Activated CD8-positive, alpha-beta memory T cell treated with anti-CD3 and anti-CD28 coated beads for 4 hours (primary cell): ENCODE measurements at places on chromosomes 4 and X.

DNA sequence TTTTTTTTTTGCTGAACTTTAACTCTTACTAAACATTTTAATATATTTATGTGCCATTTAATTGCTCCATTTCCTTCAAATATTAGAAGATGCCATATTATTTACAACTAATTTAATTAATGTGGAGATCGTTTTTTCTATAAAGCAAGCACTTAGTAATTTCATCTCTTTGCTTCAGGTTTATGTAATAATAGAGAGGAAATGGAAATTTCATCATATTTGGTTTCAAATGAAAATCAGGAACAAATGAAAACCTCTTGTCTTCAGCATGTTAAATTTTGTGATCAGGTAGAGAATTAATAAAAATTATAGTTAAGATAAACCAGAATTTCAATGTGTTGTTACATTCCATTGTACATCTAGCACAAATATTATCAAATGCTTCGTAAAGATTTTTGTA, 120.1 kb downstream of the SYNPO2 start:
- no peak for DNase-seq

GRCh38 chr4:3462321-3462789, 751 bp upstream of the DOK7 start:
- DNase-seq, result no peak

DNA sequence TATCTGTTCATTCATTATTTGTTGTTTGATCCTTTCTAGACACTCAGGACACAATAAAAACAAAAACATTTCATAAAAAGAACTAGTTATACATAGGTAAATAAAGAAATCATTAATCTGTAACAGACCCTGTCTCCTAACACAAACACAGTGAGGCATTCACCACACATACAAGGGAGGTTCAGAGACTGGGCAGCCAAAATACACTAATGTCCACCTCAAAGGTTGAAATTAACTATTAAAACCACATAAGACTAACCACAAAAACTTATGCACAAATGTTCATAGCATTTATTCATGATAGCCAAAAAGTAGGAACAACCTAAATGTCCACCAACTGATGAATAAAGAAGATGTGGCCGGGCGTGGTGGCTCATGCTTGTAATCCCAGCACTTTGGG, 7.8 kb downstream of the PAPSS1 start:
- DNase-seq, result no peak

DNA sequence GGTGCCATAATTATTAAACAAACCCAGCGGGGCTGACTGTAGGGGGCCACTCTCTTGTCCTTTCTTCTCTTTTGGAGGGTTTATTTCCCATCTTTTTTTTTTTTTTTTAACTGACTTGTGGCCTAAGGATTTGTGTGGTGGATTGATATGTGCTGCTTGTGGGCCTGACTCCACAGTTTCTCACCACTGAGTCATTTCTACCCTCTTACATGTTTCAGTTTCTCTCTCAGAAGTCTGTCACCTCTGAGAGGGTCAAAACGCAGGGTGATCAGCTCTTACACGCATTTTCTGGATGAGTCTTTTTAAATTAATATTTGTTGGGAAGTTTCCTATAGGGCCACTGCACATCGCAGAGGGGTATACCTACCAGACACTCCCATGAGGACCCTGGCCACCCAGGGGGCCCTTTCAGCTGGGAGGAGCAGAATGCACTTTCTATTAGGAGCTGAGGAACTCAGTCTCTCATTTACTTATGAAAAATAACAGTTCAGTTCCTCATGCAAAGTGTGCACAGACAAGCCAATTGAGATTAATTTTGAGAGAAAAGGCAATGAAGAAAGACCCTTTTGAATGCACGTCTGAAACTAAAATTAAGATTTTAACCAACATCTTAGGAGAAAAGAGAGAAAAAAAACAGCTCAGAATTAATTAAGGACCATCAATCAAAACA, 407.9 kb downstream of the TECRL start:
- DNase-seq, result no peak

DNA sequence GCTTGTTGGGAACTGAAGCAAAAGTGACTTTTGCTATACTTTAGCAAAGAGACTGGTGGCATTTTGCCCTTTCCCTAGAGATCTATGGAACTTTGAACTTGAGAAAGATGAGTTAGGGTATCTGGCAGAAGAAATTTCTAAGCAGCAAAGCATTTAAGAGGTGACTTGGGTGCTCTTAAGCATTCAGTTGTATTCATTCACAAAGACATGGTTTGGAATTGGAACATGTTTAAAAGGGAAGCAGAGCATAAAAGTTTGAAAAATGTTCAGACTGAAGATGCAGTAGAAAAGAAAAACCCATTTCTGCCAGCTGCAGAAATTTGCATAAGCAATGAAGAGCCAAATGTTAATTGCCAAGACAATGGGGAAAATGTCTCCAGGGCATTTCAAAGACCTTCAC, 21.6 kb downstream of the AIMP1 start:
- DNase-seq, result no peak

DNA sequence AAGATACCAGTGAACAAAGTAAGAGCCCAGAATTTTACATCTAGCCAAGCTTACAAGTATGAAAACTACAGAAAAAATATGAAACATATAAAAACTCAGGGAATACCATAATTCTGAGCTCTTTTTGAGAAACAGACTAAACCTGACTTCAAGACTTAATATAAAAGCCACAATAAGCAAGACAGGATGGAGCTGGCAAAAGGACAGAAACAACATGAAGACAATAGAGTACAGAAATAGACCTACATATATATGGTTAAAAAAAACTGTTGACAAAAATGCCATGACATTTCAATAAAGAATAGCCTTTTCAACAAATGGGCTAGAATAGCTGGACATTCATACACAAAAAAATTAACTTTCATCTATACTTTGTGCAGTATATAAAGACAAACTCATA, 49.4 kb downstream of the UBA6 start:
- DNase-seq, result no peak

DNA sequence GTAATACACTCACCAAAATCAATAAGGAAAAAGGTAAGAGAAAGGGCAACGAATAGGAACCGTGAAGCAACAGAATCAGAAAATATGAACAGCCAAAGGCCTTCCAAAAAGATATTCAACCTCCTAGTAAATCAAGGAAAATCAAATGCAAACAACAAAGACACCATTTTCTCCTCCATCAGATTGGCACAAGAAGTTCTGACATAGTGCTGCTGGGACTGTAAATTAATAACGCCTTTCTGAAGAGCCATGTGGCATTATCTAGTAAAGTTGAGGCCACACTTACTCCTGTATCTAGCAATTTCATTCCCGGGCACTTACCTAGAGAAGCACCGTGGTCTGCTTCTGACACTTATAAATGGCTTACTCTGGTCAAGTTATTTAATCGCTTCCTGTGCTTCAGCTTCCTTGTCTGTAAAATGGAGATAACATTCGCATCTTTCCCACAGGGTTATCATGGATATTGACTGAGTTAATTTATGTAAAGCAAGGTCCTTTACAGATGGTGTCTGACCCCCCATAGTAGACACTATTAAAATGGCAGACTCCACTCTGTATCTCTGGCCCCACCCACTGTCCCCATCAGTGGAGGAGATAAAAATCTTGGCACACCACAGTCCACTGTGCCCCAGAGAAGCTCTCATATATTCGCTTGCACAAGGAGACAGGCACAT, 20.5 kb upstream of the ENPP6 start:
- DNase-seq, result no peak

GRCh38 chr4:119233750-119234149, 21.2 kb downstream of the USP53 start:
- DNase-seq, result no peak

DNA sequence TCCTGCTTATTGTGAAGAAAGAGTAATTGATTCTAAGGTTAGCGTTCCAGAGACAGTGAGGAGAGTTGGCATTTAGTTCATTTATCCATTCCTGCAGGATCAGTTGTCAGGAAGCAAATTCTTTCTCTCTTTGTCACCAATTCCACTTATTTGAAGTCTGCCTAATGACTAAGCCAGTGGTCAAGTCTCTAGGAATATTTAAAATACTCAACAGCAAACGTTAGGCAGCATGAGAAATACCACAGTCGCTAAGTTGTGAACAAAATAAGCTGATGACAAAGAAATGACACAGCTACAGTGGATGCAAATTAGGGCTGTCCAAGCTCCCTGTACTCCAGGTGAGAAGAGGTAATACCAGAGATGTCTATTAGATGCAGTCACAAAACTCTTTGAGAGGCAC, 6.6 kb upstream of the MAGEB17 start:
- DNase-seq, result no peak

DNA sequence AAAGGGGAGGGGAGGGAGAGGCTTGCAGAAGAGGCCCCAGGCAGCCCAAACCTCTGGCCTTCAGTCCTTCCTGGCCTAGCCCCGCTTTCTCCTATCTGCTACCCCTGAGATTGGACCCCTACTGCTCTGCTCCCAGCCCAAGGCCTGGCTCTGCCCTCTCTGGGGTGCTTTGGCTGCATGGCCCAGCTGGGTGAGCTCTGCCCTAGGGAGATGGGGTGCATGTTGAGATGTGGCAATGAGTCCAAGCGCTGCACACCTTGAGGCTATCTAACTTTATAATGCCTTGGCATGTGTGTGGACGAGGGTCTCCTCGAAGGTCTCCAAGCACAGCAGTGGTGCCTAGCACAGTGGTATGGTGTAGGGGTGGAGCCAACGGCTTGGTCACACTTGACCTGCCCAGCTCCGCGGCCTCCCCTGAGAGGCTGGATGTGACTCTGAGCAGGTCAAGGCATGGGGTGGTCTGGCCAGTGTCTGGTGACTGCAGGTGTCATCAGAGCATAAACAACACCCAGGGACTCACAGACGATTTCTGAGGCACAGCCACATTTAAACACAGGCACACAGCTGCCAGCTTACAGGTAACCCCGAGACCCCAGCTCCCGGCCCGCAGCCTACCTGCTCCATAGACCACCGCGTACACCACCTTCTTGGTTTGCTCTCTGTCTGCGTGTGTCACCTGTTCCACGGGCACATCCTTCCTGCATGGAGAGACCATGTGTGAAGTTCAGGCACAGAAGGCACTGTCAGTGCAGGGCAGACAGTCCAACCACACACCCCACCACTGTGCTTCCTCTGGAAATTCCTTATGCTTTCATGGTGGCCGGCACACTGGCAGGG, 36.3 kb downstream of the NAT8L start:
- no peak for DNase-seq

DNA sequence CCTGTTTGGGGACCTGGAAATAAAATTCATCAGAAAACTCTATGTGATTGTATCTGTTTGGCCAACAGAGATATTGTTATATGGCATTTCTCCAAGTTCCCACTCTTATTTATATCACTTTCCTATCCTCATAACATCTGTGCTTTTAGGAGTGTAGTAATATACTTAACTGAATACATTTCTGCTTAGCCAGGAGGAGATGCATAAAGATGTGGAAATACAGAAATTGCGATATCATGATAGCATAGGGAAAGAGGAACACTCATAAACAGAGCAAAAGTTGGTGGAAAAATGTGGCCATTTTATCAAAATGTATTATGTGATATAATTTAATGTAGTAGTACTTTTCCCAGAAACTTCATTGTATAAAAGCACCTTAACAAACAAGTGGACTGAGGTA, 46.1 kb upstream of the TSPAN7 start:
- no peak for DNase-seq

- no peak for DNase-seq
Observed at GRCh38 chrX:147602176-147602696, 309.5 kb upstream of the FMR1 start.

DNA sequence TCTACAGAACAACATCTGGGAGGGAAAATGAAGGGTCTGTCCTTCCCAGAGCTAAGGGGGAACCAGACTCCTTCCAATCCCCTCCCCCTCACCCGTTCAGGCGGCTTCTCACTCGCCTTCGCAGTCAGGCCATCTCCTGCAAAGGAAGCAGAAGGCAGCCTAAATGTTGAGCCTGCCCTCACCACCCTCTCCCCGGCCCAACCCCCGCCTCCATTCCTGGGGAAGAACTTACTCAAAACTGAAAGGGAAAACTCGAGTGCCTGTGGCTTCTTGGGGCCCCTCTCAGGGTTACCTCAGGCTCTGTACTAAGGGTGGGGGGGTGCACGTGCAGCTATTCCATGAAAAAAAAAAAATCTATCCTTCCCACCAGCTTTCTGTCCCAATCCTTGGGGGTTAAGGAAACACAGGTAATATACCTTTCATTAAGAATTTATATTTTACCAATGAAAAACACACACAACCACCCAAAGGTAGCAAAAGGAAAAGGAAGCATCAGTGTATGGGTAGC, 2.4 kb downstream of the ZMYM3 start:
- no peak for DNase-seq

- DNase-seq, result no peak
Observed at GRCh38 chr4:11824566-11824965, 395.9 kb upstream of the HS3ST1 start.

GRCh38 chrX:150269605-150270254, 93.4 kb upstream of the MAMLD1 start:
- no peak for DNase-seq

DNA sequence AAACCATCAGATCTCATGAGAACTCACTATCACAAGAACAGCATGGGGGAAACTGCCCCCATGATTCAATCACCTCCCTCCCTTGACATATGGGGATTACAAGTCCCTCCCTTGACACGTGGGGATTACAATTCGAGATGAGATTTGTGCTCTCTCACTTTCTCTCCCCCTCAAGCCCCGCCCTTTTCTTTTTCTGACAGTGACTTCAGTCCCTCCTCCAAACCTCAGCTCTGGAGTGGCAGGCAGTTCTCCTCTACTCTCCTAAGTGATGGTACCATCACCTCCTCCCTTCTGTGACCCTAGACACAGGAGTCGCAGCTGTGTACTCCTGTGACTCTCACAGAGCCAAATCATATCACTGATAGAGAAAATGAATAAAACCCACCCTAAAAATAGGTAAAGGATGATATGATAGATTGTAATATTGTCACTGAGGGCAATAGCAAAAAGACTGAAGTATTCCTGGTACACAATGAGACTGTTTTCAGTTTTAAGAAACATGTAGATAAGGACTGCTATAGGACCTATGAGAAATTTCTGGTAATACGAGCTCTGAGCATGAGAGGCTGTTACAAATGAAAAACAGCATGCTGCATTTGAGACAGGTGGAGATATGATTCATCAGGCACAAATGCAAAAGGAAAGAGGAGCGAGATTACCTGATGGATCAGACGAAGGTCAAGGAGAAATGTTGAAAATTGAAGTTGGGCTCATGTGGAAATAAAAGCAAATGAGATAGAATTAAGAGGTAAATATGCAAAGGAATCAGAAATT, 101.2 kb upstream of the CBLL2 start:
- DNase-seq, result no peak
